ENCODE measurements at places on chromosomes 2 and 18.
A peak's percentile ranks its signal among the peaks of the same experiment; 100 is the strongest.

GRCh38 chr18:61901323-61901986 lies 8.6 kb upstream of the RNF152 start:
- DNase-seq = peak; percentile 57

DNA sequence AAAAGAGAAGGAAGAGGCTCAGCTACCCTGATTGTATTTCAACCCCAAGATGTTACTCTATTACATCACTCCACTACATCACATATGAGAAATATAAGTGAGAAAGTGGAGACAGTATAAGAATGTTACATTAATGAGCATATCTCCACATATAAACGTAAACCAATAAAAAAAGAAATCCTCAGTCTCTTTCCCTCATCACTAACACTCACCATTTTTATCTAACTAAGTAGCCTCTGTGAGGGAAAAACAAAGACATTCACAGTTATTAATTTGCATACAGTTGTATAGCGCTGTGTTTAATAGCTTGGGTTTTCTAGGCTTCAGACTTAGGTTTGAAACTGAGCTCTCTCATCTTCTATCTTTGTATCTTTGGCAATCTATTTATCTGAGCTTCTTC lies 489.1 kb upstream of the LRRTM4 start:
- no peak for DNase-seq

DNA sequence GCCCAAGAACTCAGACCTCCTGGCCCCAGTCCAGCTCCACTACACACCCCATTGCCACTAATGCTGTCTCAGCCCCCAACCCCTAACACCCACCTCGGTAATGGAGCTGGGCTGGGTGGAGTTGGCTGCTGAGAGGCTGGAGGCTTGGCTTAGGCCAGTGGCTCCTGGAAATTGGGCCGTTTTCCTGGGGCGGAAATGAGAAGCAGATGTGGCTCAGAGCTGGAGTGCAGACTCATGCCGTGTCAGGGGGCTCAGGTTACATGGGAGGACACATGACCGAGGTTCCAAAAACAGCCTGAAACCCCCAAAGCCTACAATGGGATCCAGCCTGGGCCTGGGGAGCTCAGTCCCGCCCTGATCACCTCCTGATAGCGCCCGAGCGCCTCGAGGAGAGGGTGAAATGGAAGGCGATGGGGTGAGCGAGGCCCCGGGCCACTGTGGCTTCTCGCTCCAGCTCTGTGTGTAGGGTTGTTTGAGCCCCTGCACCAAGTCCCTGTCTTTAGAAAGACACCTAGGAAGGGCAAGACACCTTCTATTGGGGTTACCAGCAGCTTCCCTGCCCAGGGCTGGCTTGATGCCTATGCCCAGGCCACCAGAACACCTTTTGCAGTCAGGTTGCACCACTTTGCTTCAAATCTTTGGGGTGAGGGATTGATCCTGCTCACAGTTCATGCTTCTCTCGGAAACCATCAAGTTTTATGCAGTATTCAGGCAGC lies 175.7 kb upstream of the HAAO start:
- DNase-seq = peak; percentile 95

- DNase-seq = no peak
Observed at GRCh38 chr2:72685638-72686213, 140.1 kb downstream of the EXOC6B start.

- no peak for DNase-seq
Observed at GRCh38 chr2:162328424-162329157, 10.1 kb upstream of the IFIH1 start.

DNA sequence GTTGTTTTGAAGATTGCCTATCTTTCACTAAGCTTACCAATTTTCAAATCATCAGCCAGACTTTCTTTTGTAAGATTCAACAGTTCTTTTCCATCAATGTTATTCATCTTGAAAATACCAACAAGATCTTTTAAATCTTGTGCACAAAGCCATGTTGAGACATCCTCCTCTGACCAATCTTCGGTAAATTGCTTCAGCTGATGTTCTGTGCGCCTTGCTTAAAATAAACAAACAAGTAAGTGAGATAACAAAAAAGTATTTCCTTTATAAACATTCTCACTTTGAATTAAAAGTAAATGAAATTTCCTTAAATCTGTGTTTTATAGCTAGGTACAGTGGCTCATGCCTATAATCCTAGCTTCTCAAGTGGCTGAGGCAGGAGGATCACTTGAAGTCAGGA lies 30.3 kb downstream of the WDSUB1 start:
- no peak for DNase-seq

GRCh38 chr18:44035554-44035953 lies 645.1 kb upstream of the SETBP1 start:
- DNase-seq = no peak

DNA sequence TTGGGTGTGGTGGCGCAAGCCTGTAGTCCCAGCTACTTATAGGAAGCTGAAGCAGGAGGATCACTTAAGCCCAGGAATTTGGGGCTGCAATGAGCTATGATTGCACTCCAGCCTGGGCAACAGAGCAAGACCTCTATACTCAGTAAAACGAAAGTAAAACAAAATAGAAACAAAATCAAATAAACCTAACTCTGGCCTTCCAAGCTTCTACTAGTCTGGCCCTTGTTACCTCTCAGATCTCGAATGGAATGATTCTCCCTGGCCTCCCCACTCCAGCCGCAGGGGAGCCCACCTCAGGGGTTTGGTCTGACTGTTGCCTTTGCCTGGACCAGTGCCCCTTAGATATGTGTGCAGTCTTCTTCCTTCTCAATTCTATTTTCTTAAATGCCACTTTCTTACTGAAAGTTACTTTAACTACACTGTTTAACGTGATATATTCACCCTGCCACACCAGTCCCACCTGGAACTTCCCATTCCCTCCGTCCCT lies 160.0 kb upstream of the GCFC2 start:
- no peak for DNase-seq

GRCh38 chr18:37668971-37669747 lies 103.6 kb upstream of the CELF4 start:
- DNase-seq = no peak

DNA sequence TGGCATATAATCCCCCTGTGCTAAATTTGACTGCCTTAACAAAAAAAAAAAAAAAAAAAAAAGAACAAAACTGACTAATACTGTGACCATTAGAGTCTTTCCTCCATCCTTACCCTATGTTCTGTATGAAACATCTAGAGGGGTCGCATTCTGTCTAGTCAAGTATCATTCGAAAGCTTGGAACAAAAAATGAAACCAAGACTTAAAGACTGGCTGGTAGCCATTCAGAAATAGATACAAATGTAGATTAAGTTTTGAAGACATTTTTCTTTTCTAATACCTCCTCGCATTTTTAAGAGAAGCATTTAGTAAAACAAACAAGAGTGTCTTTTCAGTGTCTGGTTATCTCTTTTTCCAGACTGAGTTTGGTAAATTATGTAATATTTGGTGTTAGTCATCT lies 66.7 kb downstream of the SPATS2L start:
- no peak for DNase-seq
